ENCODE measurements at places on chromosomes 11 and 22.

DNA sequence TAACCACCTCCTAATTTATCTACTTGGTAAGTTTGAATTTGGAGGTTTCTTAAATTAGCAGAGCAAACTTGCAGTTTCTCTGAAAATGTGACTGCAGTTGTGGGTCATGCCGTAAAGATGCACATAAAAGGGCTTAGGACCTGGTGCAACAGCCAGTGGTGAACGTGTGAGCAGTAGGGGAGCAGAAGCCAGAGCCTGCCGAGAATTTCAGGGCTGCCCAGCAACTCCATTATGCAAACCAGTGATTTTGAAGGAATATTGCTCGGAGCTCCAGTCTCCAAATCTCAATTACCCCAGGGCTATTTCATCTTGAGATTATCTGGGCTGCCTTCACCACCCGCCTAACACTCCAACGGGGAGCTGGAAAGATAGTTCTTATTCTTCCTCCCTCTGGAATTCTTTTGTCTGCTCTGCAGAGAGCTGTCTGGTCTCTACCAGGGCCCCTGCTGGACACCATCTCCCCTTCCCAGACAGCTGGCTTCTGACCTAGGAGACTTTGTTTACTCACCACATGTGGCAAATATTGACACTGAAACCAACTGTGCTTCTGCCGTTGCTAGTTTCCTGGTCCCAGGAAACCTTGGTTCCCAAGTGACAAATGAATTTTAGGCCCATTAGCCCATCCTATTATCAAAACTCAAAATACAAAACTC, 93.9 kb downstream of the DSCAML1 start:
- DNase-seq: no peak

DNA sequence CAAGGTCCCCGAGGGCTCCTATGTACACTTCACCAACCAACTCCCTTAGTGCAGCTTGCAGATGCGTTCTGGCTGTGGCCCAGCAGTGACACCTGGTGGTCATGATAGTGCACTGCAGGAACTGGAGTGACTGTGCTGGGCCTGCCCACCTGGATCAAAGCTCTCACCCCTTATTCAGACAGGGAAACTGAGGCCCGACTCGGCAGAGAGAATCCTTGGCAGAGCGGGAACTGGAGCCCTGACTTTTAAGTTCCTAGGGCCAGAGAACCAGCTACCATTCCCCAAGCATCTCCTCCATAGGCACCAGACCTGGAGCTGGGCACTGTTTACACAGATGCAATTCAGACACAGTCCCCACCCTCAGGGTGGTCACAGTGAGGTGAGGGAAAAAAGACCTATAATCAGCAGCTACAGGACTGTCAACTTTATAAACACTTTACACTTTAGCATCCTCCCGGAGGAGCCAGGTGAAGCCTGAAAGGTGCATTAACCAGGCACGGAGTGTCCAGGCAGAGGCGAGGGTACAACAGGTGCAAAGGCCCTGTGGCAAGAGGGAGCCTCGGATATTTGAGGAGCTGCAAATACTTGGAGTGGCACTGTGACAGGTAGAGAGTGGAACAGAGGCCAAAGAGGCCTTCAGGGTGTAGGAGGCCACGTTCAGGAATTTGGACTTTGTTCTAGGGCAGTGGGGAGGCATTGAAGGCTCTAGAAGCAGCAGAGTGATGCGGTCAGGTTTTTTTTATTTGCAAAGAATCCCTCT, 22.0 kb downstream of the RHBDD3 start:
- peak; percentile 95 for DNase-seq

DNA sequence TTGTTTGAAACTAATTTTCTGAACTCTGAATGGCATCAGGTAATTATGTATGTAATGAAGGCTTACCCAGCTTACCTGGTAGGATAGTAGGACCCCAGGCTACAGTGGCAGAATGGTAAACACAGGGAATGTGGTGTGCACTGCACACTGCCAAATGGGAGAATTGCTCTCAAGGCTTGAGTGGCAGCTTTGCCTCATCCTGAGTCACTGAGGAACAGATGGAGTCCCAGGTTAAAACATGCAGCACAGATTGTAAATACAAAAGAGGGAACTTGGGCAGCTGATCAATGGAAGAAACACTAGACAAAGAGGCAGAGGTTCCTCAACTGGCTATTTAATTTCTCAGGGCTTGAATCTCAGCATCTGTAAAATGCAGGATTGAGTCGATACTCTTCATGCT, 24.4 kb downstream of the GPR83 start:
- DNase-seq: no peak

- DNase-seq: no peak
Observed at GRCh38 chr22:44186737-44187136, 6.0 kb downstream of the PARVG start.

DNA sequence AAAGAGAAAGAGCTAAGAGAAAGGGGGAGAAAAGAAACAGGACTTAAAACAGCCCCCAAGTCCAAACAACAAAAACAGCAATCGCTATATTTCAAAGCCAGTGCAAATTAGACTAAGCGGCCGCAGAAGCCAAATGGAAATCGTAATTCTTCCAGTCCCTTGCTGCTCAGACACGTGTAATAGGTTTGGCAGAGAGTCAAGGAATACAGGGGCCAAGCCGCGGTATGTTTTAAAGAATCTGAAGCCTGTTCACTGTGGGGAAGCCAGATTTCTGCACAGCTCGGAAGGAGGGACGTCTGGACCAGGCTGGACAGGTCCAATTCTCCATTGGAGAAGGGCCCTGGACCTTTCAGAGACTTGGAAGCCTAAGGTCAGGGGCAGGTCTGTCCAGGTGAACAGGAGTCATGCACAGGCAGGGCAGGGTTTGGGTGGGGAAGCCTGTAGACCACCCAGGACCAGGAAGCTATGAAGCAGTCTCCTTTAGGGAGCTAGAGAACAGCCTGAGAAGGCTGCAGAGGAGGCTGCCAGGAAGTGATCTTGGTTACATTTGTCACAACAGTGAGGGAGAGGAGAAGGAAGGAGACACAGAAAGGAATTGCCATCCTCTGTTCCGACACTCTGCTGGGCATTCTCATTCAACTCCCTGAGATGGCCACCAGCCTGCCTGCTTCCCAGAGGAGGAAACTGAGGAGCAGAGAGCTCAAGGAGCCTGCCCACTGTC, 265.5 kb upstream of the ISX start:
- no peak for DNase-seq

- DNase-seq: no peak
Observed at GRCh38 chr22:48186146-48186790, 1423.8 kb downstream of the TBC1D22A start.

DNA sequence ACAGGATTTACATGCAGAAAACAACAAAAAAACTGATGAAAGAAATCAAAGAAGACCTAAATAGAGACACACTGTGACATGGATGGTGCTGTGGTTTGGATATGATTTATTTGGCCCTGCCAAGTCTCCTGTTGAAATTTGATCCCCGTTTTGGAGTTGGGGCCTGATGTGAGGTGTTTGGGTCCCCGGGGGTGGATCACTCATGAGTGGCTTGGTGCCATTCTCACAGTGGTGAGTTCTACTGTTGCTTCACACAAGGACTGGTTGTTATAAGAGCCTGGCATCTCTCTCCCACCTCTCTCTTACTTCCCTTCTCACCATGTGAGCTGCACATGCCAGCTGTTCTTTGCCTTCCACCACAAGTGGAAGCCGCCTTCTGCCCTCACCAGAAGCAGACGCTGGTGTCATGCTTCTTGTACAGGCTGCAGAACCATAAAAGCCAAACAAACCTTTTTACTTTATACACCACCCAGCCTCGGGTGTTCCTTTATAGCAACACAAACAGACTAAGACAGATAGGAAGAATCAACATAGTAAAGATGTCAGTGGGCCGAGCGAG, 7.8 kb upstream of the RTL6 start:
- DNase-seq: no peak

- no peak for DNase-seq
Observed at GRCh38 chr11:131074573-131074972, 158.3 kb upstream of the SNX19 start.

DNA sequence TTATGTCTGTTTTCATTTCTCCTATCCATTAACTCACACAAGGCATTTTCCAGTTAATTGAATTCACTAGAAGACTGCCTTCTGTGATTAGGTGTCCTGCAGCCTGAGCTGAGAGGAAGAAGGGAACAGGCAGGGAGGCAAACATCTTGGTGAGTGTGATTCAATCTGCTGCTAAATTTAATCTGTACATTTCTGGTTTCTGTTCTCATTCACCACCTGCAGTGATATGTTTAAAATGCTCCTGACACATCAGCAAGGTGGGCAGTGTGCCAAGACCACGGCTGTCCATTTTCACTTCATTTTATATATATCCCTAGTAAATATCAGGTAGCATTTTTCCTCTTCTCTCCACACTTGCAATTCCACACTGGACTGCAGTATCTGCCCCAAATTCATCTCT, 416.5 kb downstream of the TMEM135 start:
- no peak for DNase-seq

DNA sequence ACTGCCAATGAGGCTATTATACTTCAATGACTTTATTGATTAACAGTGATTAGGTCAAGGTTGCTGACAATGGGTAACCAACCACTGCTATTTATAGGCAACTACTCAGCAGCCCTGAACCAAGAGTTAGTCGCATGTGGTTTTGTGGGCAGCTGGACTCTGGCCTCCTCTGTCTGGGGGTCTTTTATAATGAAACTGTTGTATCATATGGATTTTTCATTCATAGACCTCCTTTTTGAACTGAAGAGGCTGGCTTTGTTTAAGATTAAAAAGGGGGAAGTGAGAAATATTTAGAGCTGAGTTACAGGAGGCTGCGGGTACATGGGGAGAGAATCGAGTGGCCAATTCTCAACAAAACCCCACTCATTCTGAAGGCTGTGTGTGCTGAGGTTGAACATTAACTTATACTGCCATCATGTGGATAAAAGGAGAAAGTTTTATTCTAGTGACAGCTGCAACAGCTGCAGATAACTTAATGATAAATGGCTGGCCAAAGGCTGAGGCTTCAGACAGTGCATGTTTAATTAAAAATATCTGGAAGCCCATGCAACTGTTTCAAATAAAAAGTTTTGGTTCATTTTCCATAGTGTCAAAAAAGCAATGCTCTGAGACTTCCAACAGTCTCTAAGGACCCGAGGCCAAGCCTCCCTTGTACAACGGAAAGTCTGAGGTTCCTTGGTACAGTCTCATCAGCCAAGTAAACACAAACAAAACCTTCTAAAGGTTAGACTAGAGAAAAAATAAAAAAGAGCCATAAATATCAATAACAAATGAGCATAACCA, 682.6 kb downstream of the KCNA4 start:
- DNase-seq: no peak

DNA sequence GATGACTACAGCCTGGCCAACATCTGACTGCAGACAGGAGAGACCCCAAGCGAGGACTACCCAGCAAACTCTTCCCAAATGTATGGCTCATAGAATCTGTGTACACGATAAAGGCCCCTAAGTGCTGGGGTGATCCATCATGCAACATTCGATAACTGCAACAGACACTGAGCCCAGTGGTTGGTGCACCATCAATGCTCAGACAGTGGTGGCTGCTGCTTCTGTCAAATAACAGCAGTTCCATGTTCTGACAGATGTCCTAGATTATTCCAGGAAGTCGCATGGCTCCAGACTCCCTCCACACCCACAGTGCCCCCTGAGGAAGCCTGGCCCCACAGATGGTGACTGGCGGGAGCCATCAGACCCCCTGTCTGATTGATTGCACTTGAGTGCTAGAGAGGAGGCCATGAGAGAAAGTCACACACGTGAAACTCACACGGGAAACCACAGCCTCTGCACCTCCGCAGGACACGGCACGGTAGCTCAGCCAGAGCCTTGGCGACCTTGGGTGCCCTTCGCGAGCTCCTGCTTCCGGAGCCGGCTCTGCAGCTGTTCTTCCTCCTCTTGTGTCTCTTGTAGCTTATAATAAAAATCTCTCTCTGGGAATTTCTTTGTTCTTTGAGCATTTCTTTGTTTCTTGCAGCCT, 1155.9 kb downstream of the TBC1D22A start:
- DNase-seq: no peak

DNA sequence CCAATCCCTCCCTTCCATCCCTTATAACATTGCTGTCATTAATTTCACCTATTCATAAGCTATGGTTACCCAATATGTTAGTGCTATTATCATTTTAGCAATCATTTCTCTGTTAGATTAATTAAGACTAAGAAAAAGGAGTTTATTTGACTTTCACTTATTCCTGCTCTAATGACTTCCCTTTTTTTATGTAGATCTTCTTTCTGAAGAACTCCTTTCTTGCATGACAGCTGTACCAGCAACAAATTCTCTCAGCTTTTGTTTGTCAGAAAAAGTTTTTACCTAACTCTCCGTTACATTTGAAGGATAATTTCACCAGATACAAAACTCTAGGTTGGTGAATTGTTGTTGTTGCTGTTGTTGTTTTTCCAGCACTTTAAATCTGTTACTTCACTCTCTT, 28.6 kb upstream of the OR8B8 start:
- no peak for DNase-seq

GRCh38 chr11:22733475-22734248, 67.3 kb downstream of the GAS2 start:
- DNase-seq: no peak

GRCh38 chr11:58731819-58732218, at the start of gene GLYAT:
GLYAT (minus strand) TSS chr11:58731943; CDS start chr11:58724496, 7,447 bp downstream.
- no peak for DNase-seq

- peak; percentile 90 for DNase-seq
Observed at GRCh38 chr11:44307340-44308099, 2.4 kb downstream of the ALX4 start.

GRCh38 chr11:67119585-67120391, 725 bp downstream of the KDM2A start:
- DNase-seq: peak; percentile 89

- DNase-seq: peak; percentile 22
Observed at GRCh38 chr11:67732045-67732787, 57.8 kb upstream of the ALDH3B2 start.

DNA sequence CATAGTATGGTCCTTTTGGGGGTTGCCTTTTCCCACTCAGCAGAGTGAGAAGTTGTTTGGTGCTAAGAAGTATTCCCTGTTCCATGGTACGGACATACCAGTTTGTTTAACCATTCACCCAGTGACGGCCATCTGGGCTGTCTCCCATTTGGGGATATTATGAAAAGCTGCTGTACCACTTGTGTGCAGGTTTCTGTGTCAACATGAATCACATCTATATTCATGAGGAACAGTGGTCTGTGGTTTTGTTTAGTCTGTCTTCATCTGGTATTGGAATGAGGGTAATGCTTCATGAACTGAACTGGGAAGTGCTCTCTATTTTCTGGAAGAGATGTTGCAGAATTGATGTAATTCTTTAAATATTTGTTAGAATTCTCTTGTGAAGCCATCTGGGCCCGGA, 89.5 kb downstream of the TRMU start:
- DNase-seq: peak; percentile 96
